Activated CD8-positive, alpha-beta T cell treated with anti-CD3 and anti-CD28 coated beads, Interleukin-2, amount 10 ng/mL, durations not matched to agents 7 days and 5 days (primary cell): ENCODE measurements at places on chromosomes 1 and 21. TPM values are rescaled to one million over a fixed set of nuclear protein-coding genes. Genes with fewer than 3 reads are reported as not detected.
A peak's percentile ranks its signal among the peaks of the same experiment; 100 is the strongest.

- peaks cover 29% of the 10 kb centered on the region for H3K27me3 ChIP-seq
- no peaks in the 10 kb centered on the region for H3K36me3 ChIP-seq
- no peak overlapping the region for H3K4me3 ChIP-seq
Observed at GRCh38 chr1:33388805-33389771, 41.8 kb downstream of the PHC2 start.

DNA sequence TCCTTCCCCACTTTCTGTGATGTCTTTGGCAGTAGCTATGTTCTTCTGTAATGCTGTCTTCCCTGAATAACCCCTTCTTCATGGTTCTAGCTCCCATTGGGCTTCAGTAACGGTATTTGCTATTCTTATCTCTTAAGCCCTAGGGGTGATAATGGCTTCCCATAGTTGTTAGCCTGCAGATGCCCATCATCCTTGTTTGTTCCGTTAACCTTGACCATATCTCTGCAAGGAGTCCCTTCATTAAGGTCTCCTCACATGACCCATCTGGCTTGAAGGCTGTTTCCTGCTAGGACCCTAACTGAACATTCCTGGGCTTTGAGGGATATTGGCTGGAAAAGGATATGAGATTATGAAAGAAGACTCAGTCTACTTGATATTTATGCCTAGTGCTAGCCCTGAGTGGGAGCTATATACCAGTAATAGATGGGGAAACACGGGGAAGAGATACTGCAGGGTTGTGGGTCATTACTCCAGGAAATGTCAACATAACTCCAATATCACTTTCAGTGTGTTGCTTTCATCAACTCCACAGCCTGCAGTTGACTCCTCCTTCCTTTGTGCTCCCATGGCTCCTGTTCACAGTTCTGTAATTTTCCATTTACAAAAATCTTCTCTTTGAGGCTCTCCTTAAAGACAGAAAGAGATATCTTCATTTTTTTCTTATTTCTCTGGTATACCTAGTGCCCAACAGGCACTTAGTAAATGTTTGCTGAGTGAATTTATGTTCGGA is 2.5 kb downstream of the MR1 start:
- peaks cover 38% of the 10 kb centered on the region for H3K36me3 ChIP-seq
- no peaks in the 10 kb centered on the region for H3K27me3 ChIP-seq
- no peak for DNase-seq
- H3K4me3 ChIP-seq: peak overlapping the region; percentile 50
- peaks cover 72% of the 10 kb centered on the region for H3K4me1 ChIP-seq
- H3K27ac ChIP-seq: no peak overlapping the region

DNA sequence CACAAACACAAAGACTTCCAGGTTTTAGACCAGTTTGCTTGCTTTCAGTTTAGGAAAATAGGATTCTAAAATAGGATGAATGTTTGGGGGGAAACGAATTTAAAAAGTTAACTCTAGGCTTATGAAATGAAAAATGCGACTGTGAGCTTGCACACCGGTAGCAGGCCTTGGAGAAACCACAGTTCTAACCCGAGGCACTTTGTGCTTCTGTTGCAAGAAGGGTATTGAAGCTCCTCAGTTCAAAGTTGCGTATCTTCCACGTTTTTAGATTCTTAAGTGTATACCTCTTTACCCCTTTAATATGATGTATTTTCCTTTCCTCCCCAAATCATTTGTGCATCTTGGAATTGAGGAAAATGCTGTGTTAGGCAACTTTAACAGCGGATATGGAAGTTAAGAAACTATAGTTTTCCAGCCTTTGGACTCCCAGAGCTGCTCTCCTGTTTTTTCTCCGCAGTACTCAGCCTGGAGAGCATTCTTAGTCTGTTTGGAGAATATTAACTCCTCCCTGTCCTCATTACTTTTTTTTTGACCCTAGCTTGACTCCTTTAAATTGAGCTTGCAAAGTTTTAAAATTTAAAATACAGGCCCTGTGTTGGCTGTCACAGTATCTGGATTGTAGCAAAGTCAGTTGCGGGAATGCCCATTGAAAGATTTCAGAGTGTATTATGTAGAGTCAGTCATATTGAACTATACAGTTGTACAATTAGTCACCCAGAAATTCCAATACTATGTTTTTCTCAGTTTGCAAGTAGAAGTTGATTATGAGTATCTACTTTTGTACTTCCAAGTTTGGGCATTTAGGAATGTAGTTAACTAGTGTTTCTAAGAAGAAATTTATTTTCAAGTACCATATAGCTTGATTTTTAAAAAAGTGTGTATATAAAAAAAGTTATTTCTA is 2.6 kb downstream of the MRPS6 start:
- no peaks in the 10 kb centered on the region for H3K27me3 ChIP-seq
- H3K36me3 ChIP-seq: peaks cover 60% of the 10 kb centered on the region
- peak overlapping the region; percentile 92 for H3K4me3 ChIP-seq
- peak overlapping the region; percentile 51 for H3K27ac ChIP-seq

- H3K4me1 ChIP-seq: peaks cover 4% of the 10 kb centered on the region
- DNase-seq: no peak
- H3K27me3 ChIP-seq: peaks cover 9% of the 10 kb centered on the region
- no peak overlapping the region for H3K4me3 ChIP-seq
- H3K36me3 ChIP-seq: no peaks in the 10 kb centered on the region
Observed at GRCh38 chr1:201072149-201072548, 40.1 kb downstream of the CACNA1S start.

GRCh38 chr1:236066828-236067386 is 2.0 kb upstream of the NID1 start:
- H3K4me3 ChIP-seq: peak overlapping the region; percentile 6
- no peaks in the 10 kb centered on the region for H3K36me3 ChIP-seq
- peak; percentile 72 for DNase-seq
- H3K4me1 ChIP-seq: peaks cover 24% of the 10 kb centered on the region
- H3K27ac ChIP-seq: no peak overlapping the region

DNA sequence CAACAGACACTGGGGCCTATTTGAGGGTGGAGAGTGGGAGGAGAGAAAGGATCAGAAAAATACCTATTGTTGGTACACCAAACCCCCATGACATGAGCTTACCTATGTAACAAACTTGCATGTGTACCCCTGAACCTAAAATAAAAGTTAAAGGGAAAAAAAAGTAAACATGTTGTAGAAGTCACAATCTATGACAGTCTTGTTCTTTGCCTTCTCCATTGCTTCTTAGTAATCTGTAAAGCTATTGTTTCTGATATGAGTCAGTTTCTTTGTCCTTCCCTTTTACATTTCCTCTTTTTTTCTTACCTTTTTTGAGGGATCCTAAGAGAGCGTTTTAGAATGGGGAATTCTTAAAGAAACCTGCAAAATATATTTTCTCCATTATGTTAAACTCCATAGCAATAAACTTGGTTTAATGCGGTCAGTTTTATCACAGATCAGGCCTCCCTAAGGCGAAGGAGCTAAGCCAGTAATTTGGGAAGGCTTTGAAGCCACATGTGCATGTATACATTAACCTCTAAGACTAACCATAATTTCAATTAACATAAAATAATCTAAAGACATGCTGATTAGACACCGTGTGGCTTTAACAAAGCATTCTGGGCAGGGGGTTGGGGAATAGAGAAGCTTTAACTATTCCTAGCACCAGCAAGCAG is 77.8 kb upstream of the C1orf105 start:
- no peak overlapping the region for H3K4me3 ChIP-seq
- peaks cover 27% of the 10 kb centered on the region for H3K4me1 ChIP-seq
- no peak for DNase-seq
- no peaks in the 10 kb centered on the region for H3K27me3 ChIP-seq

- H3K36me3 ChIP-seq: no peaks in the 10 kb centered on the region
- H3K27me3 ChIP-seq: peaks cover 21% of the 10 kb centered on the region
- peaks cover 26% of the 10 kb centered on the region for H3K4me1 ChIP-seq
- DNase-seq: no peak
- no peak overlapping the region for H3K27ac ChIP-seq
- no peak overlapping the region for H3K4me3 ChIP-seq
Observed at GRCh38 chr1:236122176-236122575, 20.2 kb upstream of the GPR137B start.

Gene TAS1R3
- 1.2 TPM for total RNA-seq

Gene LCE2B
- total RNA-seq: not detected
